ENCODE measurements at places on chromosomes 13 and 19.

DNA sequence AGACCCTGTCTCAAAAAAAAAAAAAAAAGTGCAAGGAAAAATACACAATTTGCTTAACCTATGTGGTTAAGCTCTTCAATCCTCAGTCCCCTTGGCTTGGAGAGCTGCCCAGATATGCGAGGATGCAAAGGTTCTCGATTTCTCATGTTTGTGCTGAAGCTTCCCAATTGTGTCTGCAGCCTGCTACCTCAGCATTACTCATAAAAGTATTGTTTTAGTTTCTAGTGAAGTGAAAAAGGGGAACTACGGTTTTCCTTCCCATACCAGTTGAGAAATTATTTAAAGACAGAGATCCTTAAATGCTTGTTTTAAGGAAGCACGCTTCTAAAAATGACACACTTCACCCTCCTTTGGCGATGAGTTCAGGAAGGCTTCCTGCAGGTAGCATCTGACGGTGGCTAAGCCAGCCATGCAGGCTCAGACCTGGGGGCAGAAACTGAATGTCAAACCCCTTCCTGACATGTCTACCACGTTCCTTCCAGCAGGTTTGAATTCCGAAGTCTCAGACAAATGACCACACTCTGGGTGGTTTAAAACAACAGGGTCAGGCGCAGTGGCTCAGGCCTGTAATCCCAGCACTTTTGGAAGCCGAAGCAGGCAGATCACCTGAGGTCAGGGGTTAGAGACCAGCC is 47.9 kb downstream of the RUBCNL start:
- DNase-seq = no peak

GRCh38 chr13:37923236-37923635 is 53.7 kb upstream of the TRPC4 start:
- no peak for DNase-seq

DNA sequence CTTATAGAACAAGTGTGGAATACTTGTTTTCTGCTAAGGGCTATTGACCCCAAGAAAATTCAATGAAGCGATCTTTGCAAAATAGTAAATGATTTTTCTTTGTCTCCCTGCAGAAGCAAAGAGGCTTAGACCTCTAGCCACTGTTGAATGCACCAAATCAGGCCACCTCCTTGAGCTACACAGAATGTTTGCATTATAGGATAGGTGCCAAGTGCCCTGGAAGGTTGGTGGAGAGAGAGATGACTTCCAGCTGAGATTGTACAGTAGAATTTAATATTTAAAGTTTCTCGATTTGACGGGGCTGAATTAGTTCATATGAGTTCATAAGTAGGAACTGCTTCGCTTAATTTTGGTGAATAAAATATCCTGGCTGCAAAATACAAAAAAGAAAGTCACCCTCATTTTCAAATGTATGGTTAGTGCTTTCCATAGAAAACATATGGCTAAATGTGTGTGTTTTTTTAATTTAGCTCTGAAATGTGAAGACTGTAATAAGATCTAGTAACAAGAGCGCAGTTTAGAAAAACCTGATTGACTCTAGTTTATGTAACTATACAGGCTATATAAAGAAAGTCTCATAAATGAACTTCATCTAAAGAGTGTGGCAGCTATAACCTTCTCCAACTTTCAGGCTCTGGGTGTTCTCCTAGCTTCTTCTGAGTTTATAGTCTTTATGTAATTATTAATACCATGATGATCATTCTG is 41.6 kb downstream of the LRCH1 start:
- no peak for DNase-seq

DNA sequence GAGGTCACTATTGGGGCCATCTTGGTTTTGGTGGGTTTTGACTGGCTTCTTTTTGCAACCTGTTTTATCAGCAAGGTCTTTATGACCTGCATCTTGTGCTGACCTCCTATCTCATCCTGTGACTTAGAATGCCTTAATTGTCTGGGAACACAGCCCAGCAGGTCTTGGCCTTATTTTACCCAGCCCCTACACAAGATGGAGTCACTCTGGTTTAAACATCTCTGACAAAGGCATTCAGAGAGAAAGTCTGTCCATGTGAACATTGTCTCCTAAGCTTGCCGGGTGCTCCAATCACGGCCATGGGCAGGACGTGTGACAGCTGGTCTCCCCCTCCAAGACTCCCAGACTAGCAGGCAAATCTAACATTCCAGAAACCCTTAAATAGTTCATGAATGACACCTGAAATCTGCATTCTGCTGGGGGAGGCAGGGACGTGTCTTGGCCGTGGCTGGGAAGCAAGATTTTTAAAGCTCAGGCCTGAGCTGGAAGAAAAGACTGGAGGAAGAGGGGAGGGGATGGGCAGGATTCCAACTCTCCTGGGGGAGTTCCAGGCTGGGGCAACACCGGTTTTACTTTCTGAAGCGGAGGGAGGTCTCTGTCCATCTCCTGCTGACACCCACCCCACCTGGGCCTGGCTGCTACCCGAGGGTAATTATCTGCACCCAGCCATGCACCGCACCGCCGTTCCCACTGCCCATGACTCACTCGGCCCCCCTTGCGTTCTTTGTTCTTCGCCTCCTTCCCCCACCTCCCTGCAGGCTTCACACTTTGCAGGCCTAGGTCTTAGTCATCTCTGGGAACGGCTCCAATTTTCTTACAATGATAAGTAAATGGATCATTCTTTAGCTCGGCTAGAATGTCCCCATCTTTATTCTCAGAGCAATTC is 11.6 kb upstream of the OR1M1 start:
- peak; percentile 3 for DNase-seq

DNA sequence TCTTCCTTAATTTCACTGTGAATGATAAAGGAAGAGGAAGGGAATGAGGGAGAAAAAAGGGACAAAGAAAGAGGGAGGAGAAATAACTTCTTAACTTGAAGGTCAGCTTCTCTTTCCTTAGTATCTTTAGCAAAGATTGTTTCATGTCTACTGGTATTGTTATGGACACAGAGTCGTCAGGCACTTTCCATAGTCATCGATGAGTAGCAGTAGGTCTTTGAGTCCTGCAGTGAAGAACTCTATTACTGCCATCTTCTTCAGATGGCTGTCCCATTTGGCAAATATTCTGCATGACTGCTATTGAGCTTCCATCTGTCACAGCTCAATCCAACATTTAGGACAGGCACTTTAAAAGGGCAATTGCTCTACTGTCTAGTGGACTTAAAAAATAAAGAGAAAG is 2463.1 kb downstream of the PCDH9 start:
- DNase-seq = no peak

DNA sequence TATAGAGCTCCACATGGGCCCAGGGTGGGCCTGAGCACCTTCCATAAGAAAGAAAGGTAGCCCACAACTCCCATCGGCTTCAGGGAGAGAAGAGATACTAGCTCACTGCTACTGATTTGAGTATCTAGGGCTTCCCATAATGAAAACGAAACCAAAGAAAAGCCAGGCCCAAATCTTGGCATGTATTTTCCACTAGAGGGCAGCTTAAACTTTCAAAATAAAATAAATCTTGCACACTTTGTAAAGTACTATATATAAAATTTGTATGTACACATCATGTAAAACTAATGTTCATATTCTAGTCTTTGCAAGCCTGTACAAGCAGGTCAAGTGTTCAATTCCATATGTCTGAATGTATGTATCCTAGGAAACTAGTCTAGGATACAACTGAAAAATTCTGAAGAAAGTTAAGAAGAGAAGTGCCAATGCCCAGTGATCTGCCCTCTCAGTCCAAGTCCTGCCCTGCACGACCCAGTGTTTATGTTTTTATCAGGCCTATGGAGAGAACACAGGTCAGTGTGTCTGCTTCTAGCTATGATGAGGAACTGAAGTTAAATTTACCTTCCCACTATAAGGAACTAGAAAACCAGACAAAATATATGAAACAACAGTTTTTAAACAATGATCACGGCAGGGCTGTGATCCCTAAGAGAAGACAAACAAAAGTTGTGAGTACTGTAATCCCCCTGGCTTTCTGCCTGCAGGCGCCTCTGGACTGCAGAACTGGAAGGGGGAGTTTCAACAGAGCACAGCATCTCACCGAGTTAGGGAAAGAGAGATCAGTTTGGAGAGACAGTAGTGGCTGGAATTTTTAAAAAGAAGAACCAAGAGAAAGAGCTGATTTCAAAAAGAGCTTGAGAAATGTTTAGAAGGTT is 475.7 kb downstream of the UQCRFS1 start:
- DNase-seq = no peak

DNA sequence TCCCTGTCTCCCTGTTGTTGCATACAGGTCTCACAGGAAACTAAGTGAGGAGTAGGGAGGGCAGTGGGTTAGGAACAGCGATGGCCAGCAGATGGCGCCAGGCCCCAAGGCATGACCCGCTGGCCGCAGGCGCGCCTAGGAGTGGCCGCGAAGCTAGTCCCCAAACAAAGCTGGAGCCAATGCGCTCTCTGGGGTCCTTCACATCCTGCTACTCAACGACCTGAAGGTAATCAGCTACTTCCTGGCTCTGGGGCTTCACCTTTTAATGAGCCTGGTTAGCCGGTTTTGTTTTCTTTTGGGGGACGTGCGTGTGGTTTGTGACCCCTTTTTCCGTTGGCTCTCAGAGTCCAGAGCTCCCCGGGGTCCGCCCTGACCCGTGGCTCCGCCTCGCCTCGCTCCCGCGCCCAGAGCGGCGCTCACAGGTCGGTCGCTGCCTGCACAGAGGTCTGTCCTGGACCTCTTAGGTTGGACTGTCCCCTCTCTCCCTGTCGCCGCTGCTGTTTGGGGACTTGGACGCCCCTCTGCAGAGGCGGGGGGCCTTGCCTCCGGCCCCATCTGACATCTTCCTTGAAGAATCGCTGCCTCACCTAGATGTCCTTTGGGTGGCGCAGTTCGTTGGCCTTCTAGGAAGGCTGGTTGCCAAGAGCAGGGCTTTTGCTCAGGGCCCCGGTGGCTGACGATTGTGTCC is 62.2 kb upstream of the GTF3A start:
- peak; percentile 81 for DNase-seq

- DNase-seq = no peak
These were observed 3.1 kb downstream of the NXNL1 start for GRCh38 chr19:17457616-17458015.

DNA sequence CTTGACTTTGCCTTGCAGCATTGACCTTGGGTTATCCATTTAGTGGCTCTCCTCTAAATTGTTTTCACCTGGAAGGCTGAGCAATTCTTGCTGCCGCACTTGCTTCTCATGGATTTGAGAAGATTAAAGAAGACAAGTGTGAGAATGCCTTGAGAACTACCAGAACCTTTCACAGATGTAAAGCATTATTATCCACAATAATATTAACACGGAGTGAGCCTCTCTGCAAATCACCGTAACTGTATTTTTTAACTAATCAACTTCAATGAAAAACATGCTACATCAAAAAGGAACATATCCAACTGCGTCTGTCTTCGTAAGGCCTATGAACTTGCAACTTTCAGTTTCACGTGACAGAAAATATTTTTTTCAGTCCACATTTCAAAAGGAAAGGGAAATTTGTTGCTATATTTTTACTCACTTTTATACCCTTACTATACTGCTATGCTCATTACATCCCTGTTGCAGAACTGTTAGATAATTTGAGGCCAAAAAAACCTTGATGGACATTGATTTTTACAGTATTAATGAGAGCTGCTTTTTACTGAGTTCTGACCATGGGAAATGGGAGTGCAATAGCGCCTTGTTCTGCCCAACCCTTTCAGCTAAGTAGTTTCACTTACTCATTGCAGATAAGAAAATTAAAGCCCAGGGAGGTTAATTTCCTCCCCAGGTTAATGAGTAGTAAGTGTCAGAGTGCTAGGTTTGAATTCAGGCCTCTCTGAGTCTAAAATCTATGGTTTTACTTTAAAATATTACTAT is 93.8 kb upstream of the RAP2A start:
- DNase-seq = no peak

GRCh38 chr13:53138376-53139036 is 109.9 kb downstream of the OLFM4 start:
- no peak for DNase-seq

GRCh38 chr19:8577247-8577646 is at the start of gene MYO1F:
Gene MYO1F, minus strand, starts transcription at chr19:8577442. Its CDS starts 133 bp downstream, at chr19:8577309.
- DNase-seq = no peak

DNA sequence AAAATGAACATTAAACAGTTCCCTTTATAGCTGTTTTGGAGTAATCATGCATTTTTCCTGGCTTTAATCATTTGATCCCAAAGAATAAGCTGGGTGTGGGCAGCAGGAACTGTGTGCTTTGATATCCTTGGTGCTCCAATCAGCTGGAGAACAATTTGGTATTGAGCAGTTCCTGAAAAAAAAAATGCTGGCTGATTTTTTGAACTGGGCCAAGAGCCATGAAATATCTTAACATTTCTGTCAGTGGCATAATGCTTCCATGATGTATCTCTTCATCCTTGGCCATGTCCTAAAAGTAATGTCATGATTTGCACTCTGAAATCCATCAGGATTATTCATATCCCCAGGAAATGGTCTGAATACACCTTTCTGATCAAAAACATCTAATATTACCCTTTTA is 134.7 kb downstream of the LHFPL6 start:
- DNase-seq = no peak

GRCh38 chr19:16889883-16890460 is 1.2 kb downstream of the F2RL3 start:
- no peak for DNase-seq

DNA sequence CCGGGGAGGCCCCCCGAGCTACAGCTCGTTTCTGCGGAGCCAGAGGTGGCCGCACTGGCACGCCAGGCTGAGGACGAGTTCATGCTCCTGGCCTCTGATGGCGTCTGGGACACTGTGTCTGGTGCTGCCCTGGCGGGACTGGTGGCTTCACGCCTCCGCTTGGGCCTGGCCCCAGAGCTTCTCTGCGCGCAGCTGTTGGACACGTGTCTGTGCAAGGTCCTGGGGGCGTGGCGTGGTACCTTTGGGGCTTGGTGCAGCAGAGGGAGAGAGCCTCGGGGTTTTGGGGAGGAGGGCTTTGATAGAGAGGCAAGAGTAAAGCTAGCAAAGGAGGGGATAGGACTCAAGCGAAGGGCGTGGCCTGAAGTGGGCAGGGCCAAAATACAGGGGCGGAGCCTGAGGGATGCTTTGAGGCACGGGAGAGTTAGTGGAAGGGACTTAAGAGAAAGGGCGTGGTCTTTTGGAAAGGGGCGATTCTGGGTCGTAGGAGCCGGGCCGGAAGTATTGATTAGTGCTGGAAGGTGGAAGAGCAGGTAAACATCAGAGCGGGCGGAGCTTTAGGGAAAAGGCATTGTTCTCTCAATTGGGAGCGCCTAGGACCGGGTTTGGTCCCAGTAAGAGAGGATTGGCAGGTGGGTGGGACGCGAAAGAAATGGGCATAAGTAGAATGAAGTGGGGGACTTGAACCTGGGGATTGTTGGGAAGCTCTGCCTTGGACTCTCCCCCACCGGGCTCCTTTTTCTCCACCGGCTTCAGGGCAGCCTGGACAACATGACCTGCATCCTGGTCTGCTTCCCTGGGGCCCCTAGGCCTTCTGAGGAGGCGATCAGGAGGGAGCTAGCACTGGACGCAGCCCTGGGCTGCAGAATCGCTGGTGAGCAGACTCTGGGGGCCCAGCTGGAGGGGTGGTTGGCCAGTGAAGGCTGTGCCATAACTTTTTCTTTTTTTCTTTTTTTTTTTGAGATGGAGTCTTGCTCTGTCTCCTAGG is 1.2 kb downstream of the PPM1N start:
- DNase-seq = peak; percentile 69

- DNase-seq = peak; percentile 27
These were observed 10.4 kb downstream of the GJB2 start for GRCh38 chr13:20182231-20182846.
